ENCODE measurements at places on chromosomes 1 and 21. TPM values are rescaled to one million over a fixed set of nuclear protein-coding genes. Genes with fewer than 3 reads are reported as not detected.

- DNase-seq = no peak
- no peak overlapping the region for H3K4me3 ChIP-seq
- H3K4me1 ChIP-seq = no peaks in the 10 kb centered on the region
- H3K36me3 ChIP-seq = no peaks in the 10 kb centered on the region
These were observed 33.9 kb upstream of the PM20D1 start for GRCh38 chr1:205883792-205884191.

The BACE2 gene
- total RNA-seq = 20.8 TPM

The GJB5 gene
- total RNA-seq = not detected

- H3K27me3 ChIP-seq = no peaks in the 10 kb centered on the region
- H3K4me3 ChIP-seq = no peak overlapping the region
- no peak overlapping the region for H3K27ac ChIP-seq
- H3K36me3 ChIP-seq = no peaks in the 10 kb centered on the region
- no peak for DNase-seq
- H3K4me1 ChIP-seq = no peaks in the 10 kb centered on the region
These were observed 24.4 kb upstream of the LEPR start for GRCh38 chr1:65395887-65396612.
